ENCODE measurements at places on chromosomes 16 and 17. TPM values are rescaled to one million over a fixed set of nuclear protein-coding genes. Genes with fewer than 3 reads are reported as not detected.

The SKAP1 gene
- total RNA-seq, result not detected

The FA2H gene
- 6.2 TPM for total RNA-seq

The NOL3 gene
- 91.6 TPM for total RNA-seq

The GRIN2C gene
- total RNA-seq, result not detected

The SLC12A3 gene
- not detected for total RNA-seq

The MMP28 gene
- 2.4 TPM for total RNA-seq

The EIF3C gene
- 630 TPM for total RNA-seq

DNA sequence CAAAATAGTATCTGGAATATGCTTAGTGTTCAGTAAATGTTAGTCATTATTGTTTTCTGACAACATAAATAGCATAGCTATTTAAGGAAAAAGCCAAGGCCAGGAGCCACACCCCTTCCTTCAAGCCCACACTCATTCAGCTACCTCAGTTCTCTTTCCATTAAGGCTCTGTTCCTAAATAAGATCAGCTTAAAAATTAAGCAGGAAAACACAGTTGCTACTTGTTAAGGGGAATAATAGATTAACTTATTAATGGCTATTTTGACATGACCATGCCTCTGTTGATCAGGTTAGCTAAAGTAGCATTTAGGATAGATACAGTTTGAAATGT is 158.1 kb downstream of the CHD9 start:
- DNase-seq, result no peak
- H3K4me1 ChIP-seq, result no peaks in the 10 kb centered on the region
- no peak overlapping the region for H3K27ac ChIP-seq
- no peaks in the 10 kb centered on the region for H3K27me3 ChIP-seq
- H3K36me3 ChIP-seq, result no peaks in the 10 kb centered on the region

DNA sequence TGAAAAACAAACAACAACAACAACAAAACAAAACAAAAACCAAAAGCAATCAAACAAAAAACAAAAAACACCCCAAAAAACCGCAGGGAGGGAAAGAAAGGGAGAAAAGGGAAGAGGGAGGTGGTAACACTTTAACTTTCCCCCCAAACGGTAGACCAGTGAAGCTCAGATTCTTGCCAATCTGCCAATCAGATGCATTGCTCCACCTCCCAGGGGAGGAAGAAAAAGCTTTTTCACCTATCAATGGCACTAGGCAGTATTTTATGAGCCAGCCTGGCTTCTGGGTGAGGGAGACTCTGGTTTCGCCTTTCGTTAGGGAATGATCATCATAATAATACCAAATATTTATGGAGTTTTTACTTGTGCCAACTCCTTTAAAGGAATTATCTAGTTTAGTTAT is 94.1 kb downstream of the GPR139 start:
- H3K27ac ChIP-seq, result no peak overlapping the region
- no peak overlapping the region for H3K4me3 ChIP-seq
- no peak for DNase-seq
- no peaks in the 10 kb centered on the region for H3K27me3 ChIP-seq
- no peaks in the 10 kb centered on the region for H3K4me1 ChIP-seq
- H3K36me3 ChIP-seq, result no peaks in the 10 kb centered on the region

- H3K4me1 ChIP-seq, result no peaks in the 10 kb centered on the region
- no peak overlapping the region for H3K27ac ChIP-seq
- H3K27me3 ChIP-seq, result no peaks in the 10 kb centered on the region
- no peak overlapping the region for H3K4me3 ChIP-seq
Measured at GRCh38 chr17:11980813-11981212, 16.5 kb downstream of the ZNF18 start.

- no peak overlapping the region for H3K4me3 ChIP-seq
- DNase-seq, result no peak
- H3K36me3 ChIP-seq, result no peaks in the 10 kb centered on the region
- H3K27me3 ChIP-seq, result peaks cover 23% of the 10 kb centered on the region
- no peak overlapping the region for H3K27ac ChIP-seq
- no peaks in the 10 kb centered on the region for H3K4me1 ChIP-seq
Measured at GRCh38 chr16:54940279-54940604, 9.6 kb downstream of the IRX5 start.

GRCh38 chr16:69762814-69763598 is 874 bp downstream of the WWP2 start:
- H3K27ac ChIP-seq, result peak overlapping the region; percentile 57
- no peaks in the 10 kb centered on the region for H3K36me3 ChIP-seq
- H3K4me3 ChIP-seq, result peak overlapping the region; percentile 95
- no peaks in the 10 kb centered on the region for H3K27me3 ChIP-seq
- peaks cover 17% of the 10 kb centered on the region for H3K4me1 ChIP-seq

GRCh38 chr16:12065866-12066545 is 89.5 kb downstream of the SNX29 start:
- H3K36me3 ChIP-seq, result no peaks in the 10 kb centered on the region
- H3K4me3 ChIP-seq, result no peak overlapping the region
- no peak overlapping the region for H3K27ac ChIP-seq
- no peak for DNase-seq

- H3K4me3 ChIP-seq, result no peak overlapping the region
Measured at GRCh38 chr16:27677263-27677662, 127.3 kb downstream of the KATNIP start.

GRCh38 chr16:79008869-79009179 is 591.7 kb downstream of the MAF start:
- no peak overlapping the region for H3K4me3 ChIP-seq
- no peak for DNase-seq
- H3K4me1 ChIP-seq, result no peaks in the 10 kb centered on the region
- H3K27ac ChIP-seq, result no peak overlapping the region
- H3K27me3 ChIP-seq, result no peaks in the 10 kb centered on the region

- no peak overlapping the region for H3K4me3 ChIP-seq
- DNase-seq, result no peak
- H3K27me3 ChIP-seq, result no peaks in the 10 kb centered on the region
- no peak overlapping the region for H3K27ac ChIP-seq
- peaks cover 25% of the 10 kb centered on the region for H3K4me1 ChIP-seq
- no peaks in the 10 kb centered on the region for H3K36me3 ChIP-seq
Measured at GRCh38 chr16:12235110-12235509, 258.6 kb downstream of the SNX29 start.

DNA sequence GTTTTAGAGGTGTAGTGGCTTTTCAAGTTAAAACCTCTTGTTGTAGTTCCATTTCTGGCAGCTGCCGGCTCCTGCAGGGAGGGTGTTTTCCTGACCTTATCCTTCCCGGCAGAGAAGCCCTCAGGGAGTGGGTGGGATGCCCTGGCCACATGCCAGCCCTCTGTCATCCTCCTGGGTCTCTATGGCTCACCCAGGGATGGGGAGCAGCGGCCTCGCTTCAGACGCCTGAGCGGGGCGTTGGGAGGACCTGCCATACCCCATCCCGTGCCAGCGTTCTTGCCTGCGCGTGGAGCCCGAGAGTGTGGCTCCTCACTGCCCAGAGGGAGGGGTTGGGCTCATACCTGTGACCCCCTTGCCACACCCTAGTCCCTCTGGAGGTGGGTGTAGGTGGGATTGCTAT is 11.9 kb downstream of the KCNJ12 start:
- H3K27ac ChIP-seq, result no peak overlapping the region
- H3K36me3 ChIP-seq, result no peaks in the 10 kb centered on the region
- no peaks in the 10 kb centered on the region for H3K4me1 ChIP-seq
- H3K27me3 ChIP-seq, result no peaks in the 10 kb centered on the region

- H3K4me1 ChIP-seq, result no peaks in the 10 kb centered on the region
- no peak overlapping the region for H3K4me3 ChIP-seq
- no peaks in the 10 kb centered on the region for H3K27me3 ChIP-seq
Measured at GRCh38 chr16:75169899-75170405, 21.6 kb downstream of the ZFP1 start.

DNA sequence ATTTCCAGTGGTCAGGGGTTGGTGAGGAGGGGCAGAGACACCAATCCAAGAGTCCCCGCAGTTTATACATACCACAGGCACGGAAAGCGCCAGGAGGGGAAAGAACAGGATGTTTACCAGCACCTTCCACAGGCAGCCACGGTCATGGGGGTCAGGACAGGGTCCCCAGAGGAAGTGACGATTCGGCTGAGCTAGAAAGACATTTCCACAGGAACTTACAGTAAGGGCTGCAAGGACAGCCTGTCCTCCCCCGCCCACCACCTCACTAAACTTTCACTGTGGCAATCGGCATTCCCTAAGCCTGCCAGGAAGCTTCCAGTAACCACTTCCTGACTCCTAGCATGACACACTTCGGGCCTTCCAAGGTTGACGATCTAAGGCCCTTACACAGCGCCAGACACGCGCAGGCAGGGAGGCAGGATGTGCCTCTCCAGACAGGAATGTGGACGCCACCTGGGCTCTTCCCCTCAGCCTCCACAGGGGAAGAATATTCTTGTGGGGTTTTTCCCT is 1.2 kb upstream of the MT2A start:
- peak overlapping the region; percentile 82 for H3K27ac ChIP-seq
- no peaks in the 10 kb centered on the region for H3K27me3 ChIP-seq
- H3K36me3 ChIP-seq, result no peaks in the 10 kb centered on the region
- H3K4me1 ChIP-seq, result peaks cover 60% of the 10 kb centered on the region
- peak overlapping the region; percentile 90 for H3K4me3 ChIP-seq
- peak; percentile 95 for DNase-seq

DNA sequence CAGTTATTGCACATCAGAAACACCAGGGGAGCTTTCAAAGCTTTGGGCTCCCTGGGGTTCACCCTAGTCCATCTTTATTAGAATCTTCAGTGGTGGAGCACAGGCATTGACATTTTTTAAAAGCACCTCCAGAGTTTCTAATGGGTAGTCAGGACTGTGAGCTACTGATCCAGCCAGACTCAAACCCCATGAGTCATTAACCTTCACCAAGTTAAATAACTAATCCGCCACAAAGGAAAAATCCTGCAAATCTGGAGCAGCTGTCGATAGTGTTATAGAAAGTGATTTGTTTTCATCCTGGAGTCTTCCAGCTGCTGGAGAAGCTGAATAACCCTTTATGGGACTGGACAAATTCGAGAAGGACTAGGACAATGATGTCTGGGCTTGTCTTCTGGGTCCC is 93.2 kb upstream of the PIRT start:
- H3K27ac ChIP-seq, result no peak overlapping the region
- no peaks in the 10 kb centered on the region for H3K4me1 ChIP-seq
- no peaks in the 10 kb centered on the region for H3K27me3 ChIP-seq
- no peaks in the 10 kb centered on the region for H3K36me3 ChIP-seq
